ENCODE measurements at places on chromosomes 5 and 9. TPM values are rescaled to one million over a fixed set of nuclear protein-coding genes. Genes with fewer than 3 reads are reported as not detected.
A peak's percentile ranks its signal among the peaks of the same experiment; 100 is the strongest.

DNA sequence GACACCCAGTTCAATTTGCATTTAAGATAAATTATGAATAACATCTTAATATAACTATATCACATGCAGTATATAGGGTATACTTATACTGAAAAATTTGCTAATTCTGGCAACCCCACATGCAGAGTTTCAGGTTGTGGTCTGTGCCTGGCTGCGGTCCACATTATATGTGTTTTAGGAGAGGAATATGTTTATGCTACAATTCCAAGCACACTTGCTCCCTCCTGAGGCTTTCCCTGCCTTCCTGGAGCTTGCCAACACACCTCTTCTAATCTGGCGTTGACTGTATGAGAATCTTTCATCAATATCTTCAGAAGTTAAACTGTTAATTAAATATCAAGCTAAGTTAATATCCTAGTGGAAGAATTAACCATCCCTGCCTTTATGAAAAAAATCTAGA is 45.2 kb downstream of the SEMA5A start:
- H3K4me3 ChIP-seq = no peak overlapping the region
- H3K36me3 ChIP-seq = no peaks in the 10 kb centered on the region
- H3K27me3 ChIP-seq = no peaks in the 10 kb centered on the region
- H3K4me1 ChIP-seq = no peaks in the 10 kb centered on the region
- DNase-seq = no peak

GRCh38 chr9:127975376-127976315 is 5.1 kb downstream of the EEIG1 start:
- H3K27ac ChIP-seq = peak overlapping the region; percentile 94
- no peak for DNase-seq
- H3K36me3 ChIP-seq = no peaks in the 10 kb centered on the region
- H3K27me3 ChIP-seq = no peaks in the 10 kb centered on the region

GRCh38 chr9:69600314-69601047 is 71.7 kb downstream of the APBA1 start:
- H3K27ac ChIP-seq = no peak overlapping the region
- H3K27me3 ChIP-seq = no peaks in the 10 kb centered on the region
- DNase-seq = no peak

DNA sequence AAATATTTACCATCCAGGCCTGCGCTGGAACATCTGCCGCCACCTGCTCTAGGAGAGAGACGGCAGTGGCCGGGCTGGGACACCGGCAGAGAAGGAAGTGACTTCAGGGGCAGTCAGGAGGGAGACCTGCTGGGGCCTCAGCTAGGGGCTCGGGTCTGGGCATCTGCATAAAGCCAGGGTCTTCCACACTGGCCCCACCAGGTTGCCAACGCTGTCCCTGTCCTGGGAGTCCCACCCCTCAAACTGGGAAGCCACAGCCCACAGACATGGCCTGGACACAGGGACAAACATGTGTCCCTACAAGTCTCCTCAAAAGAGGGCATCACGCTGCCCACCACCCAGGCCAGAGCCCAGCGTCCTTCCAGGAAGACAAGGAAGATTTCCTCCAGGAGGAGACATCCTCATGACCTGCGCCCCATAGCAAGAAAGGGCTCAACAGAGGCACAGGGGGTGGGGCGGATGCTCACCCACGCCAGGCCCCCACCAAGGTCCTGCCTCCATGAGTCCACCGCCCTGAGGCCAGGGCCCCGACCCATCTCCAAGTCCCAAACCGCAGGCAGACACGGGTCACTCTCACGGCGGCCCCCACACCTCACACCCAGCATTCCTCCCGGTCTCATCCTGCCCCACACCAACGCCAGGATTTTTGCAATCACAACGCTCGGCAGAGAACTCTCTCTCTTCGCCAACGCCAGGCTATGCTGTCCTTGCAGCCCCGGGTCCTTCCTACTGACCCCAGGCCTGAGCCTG is 9.0 kb downstream of the VAV2 start:
- no peak overlapping the region for H3K27ac ChIP-seq
- H3K4me1 ChIP-seq = no peaks in the 10 kb centered on the region
- H3K36me3 ChIP-seq = no peaks in the 10 kb centered on the region
- no peaks in the 10 kb centered on the region for H3K27me3 ChIP-seq

DNA sequence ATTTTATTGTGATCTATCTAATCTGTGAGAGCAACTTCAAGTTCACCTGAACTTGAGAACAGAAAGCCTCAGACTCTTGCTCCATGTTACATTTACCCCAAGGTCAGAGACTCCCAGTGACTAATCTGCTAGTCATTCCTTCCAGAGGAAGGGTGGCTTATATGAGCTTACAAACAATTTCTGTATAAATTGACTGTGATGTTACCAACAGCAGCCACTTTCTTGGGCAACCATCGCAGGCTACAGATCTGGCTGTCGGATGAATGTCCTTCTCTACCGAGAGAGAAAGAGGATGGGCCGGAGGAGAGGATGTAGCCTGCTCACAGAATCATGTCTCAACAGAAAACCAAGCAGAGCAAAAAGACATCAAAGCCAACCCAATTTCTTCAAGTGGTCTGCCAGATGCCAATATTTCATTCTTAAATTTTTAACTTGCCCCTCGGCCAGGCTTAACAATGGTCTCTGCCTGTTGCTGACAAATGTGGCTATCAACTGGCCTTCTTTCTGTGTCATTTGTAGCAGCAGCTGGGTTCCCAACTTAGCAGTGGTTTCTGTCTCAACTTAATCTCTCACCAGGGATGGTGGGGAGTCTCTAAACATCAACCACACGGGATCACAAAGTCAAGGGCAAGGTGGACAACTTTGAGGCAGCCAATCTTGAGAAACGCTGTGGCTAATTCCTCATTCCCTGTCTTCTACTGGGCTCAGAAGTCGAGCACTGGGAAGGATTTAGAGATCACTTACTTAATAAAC is 81.3 kb downstream of the RAPGEF1 start:
- H3K4me3 ChIP-seq = peak overlapping the region; percentile 37
- H3K4me1 ChIP-seq = peaks cover 62% of the 10 kb centered on the region
- DNase-seq = peak; percentile 84
- H3K27me3 ChIP-seq = no peaks in the 10 kb centered on the region
- no peaks in the 10 kb centered on the region for H3K36me3 ChIP-seq
- H3K27ac ChIP-seq = peak overlapping the region; percentile 95

DNA sequence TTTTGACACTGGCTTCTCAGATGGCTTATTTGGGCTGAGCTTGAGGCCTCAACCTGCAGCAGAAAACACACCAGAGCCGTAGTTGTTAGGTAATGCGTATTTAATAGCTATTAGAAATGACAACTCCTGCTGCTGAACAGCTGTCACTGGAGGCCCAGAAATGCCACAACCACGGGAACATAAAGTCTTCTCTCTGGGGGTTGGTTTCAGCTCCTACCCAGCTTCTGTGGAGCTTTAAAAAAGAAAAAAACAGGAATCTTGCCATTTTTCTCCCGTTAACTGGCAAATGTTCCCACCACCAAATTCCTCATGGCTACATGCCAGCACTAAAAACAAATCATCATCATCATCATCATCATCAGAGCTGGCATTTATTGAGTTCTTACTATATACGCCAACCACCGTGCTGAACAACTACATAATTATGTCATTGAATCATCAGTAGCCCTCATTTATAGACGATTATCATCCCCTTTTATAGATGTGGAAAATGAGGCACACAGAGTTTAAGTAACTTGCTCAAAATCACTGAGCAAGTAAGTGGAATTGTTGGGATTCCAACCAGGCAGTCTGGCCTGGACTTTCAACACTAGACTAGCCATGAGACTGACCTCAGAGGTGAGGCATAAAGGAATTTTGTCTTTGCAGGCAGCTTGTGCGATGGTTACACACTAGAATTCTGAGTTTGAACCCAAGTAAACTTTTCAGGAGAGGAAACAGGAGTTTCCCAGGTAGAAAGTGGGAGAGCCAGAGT is 185.3 kb upstream of the WWC1 start:
- no peak overlapping the region for H3K4me3 ChIP-seq
- no peak for DNase-seq
- H3K4me1 ChIP-seq = no peaks in the 10 kb centered on the region
- no peak overlapping the region for H3K27ac ChIP-seq
- H3K36me3 ChIP-seq = no peaks in the 10 kb centered on the region

GRCh38 chr9:4222357-4222756 is 77.5 kb downstream of the GLIS3 start:
- no peak overlapping the region for H3K4me3 ChIP-seq
- no peaks in the 10 kb centered on the region for H3K36me3 ChIP-seq
- DNase-seq = no peak
- no peaks in the 10 kb centered on the region for H3K27me3 ChIP-seq
- no peak overlapping the region for H3K27ac ChIP-seq
- no peaks in the 10 kb centered on the region for H3K4me1 ChIP-seq

- no peaks in the 10 kb centered on the region for H3K27me3 ChIP-seq
- H3K27ac ChIP-seq = no peak overlapping the region
- H3K36me3 ChIP-seq = no peaks in the 10 kb centered on the region
- H3K4me3 ChIP-seq = no peak overlapping the region
- no peak for DNase-seq
Observed at GRCh38 chr5:39080597-39081204, 6.5 kb upstream of the RICTOR start.

DNA sequence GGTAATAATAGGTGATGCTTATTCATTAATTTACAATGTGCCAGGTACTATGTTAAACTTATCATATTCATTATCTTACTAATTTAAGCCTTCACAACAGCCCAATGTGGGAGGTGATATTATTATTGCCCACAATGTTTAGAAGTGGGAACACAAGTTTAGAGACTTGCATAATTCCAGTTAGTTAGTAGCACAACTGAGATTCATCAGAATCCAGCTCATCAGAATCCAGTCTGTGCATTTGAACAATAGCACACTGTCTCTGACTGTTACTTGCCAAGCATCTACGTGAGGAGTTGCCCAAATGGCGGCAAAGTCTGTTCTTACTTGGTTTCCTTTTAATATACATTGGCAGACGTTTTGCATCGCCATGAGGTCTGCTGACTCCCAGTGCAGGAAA is 110.9 kb upstream of the BASP1 start:
- no peak overlapping the region for H3K27ac ChIP-seq
- H3K36me3 ChIP-seq = no peaks in the 10 kb centered on the region
- DNase-seq = no peak
- no peak overlapping the region for H3K4me3 ChIP-seq
- no peaks in the 10 kb centered on the region for H3K27me3 ChIP-seq

DNA sequence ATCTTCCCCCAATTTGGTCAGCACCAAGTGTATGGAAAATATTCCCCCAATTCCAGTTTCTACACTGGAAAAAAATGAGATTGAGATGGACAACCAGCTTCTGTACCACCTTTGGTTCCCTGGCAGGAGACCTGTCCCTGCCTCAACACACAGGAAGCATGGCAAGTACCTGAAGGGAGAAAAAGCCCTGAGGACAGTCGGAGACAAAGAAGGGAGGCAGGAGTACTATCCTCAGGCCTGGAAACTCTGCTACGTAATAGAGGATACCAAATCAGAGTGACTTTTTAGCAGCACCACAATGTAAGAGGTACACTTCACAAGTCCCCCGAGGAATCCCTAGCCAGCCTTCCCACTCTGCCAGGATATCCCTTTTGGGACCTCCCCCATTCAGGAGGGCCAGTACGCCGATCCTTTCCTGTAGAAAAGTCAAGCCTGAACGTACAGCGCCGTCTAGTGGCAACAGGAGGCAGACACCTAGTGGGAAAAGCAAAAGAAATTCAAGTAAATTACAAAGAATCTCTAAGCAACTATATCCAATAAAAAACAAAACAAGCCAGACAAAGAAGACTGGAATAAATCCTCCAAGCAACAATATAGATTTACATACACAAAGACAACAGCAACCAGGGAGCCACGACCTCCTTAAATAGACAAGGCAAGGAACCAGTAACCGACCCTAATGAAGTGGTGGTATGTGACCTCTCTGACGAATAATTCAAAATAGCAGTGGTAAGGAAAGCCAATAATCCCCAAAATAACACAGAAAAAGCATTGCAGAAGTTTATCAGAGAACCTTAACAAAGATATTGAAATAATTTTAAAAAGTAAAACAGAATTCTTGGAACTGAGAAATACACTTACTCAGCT is 63.3 kb upstream of the SLCO6A1 start:
- no peaks in the 10 kb centered on the region for H3K27me3 ChIP-seq
- H3K4me3 ChIP-seq = no peak overlapping the region
- DNase-seq = no peak
- no peaks in the 10 kb centered on the region for H3K4me1 ChIP-seq

DNA sequence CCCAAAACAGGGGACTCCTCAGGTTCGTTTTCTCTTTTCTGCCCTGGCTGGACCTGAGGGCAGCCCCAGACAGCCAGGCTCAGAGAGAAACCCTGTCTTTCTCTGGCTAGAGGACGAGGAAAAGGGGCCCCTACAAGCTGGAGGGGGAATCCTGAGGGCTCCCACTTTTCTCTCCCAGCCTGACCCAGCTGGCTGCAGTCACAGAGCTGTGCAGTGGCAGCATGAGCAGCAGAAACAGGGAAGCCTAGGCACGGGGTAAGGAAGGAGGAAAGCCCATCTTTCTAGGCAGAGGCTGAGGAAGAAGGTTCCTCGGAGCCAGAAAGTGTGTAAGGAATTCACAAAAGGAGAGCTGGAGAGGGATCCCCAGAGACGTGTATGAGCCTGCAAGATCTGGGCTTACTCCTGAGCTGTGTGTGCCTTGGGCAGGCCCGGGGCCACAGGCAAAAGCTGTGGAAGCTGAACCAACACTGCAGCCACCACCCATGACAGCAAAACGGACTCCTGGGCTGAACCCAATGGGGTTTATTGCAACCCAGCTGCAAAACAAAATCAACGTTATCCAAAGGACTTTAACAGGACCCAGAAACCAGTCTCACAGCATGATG is 16.2 kb downstream of the CAMSAP1 start:
- H3K36me3 ChIP-seq = no peaks in the 10 kb centered on the region
- H3K4me3 ChIP-seq = no peak overlapping the region
- H3K27ac ChIP-seq = no peak overlapping the region
- H3K4me1 ChIP-seq = peaks cover 15% of the 10 kb centered on the region
- no peak for DNase-seq
- no peaks in the 10 kb centered on the region for H3K27me3 ChIP-seq

DNA sequence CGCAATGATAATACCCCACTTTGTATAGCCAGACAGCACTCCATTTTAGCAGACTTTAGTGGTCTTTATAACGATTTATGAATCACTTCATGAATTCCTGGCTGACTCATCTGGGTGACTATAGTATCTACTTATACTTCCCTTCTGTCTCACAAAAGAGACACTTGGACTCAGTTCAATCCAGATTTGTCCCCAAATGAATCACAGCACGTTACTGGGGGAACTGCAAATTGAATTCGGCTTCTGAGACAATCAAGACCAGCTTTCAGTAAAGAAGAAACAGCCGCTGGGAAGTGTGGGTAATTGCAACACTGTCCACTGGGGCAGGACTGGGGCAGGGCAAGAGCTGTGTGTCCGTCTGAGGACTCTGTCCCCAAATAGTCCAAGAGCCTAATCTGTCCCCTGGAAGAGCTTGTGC is 337.3 kb upstream of the RFX3 start:
- H3K36me3 ChIP-seq = no peaks in the 10 kb centered on the region
- no peak overlapping the region for H3K4me3 ChIP-seq
- H3K4me1 ChIP-seq = no peaks in the 10 kb centered on the region
- no peaks in the 10 kb centered on the region for H3K27me3 ChIP-seq
- no peak for DNase-seq
- no peak overlapping the region for H3K27ac ChIP-seq

Gene PTPN3
- total RNA-seq = 10.4 TPM

Gene FAT2
- not detected for total RNA-seq
